ENCODE measurements at places on chromosomes 1 and 21.

GRCh38 chr1:222234351-222234750 is 313.6 kb downstream of the HHIPL2 start:
- DNase-seq = no peak

GRCh38 chr1:91600431-91601337 is 100.0 kb downstream of the CDC7 start:
- DNase-seq = no peak

DNA sequence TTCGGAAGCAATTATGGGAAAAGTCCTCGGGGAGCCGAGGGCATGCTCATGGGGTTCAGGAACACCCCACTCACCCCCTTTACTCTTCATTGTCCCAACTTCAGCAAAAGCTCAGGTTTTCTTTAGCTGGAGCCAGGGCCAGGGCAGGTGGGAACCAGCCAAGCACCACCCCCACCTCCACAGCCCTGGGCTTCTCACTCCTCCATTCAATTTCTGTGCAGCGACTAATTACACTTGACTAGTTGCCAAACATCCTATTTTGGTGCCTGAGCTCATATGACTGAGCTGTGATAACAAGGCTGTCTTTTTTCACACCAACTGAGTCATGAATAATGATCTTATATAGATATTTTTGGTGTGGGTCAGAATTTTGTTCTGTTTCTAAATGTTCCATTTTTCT is 257.2 kb upstream of the AJAP1 start:
- no peak for DNase-seq

- DNase-seq = no peak
These were observed 20.0 kb upstream of the PADI1 start for GRCh38 chr1:17184822-17185484.

DNA sequence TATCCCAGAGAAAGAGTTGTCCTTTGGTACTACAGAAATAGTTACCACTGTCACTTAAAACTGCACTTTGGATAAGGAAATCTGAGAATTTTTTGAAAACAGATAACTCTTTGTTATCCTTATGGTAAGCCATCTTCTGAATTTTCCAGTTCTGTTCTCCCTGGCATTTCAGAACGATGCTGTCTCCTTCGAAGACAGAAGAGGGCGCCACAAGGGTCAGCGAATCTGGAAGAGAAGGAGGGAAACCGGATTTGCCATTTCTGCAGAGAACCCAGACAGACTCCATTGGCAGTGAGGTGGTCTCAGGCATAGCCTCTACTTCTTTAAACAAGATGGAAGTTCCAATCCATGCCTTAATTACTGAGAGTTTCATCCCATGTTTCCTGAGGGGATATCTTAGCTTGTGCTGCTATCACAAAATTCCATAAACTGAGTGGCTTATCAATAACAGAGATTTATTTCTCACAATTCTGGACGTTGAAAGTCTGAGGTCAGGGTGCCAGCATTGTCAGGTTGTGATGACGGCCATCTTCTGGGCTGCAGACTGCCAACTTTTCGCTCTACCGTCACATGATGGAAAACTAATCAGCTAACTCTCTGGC is 6.4 kb downstream of the FCRL2 start:
- DNase-seq = no peak

DNA sequence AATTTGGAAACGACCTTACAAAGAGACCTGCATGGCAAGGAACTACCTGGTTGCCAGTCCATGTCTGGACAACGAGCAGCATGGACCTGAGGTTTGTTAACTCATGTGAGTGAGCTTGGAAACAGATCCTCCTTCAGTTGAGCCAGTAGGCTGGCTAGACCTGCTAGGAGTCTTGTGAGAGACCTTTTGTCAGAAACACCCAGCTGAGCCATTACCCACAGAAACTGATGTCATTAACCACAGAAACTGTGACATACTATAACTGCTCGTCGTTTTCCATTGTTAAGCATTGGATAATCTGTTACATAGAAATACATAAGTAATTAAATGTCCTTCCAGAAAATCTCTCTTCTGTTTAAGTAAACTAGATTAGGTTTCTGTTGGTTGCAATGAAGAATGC is 211.1 kb upstream of the C21orf91 start:
- DNase-seq = no peak

GRCh38 chr1:153763365-153764225 is 11.6 kb upstream of the SLC27A3 start:
- DNase-seq = no peak
